Immature natural killer cell (primary cell): ENCODE measurements at places on chromosomes 2 and 18.

DNA sequence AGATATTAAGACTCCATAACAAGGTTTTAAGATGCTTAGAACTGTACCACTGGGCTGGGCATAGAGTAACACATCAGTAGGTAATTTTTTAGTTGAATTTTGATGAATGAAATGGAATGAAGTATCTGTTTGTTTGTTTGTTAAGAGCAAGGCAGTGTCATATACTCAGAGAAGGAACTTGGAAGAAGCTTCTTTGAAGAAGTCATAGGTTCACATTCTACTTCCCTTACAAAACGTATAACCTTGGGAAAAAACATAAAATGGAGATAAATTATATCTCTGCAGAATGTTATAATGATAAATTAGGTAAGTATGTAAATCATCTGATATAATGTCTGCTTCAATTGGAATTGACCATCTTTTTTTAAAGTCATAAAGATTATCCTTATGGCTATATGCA lies 122.1 kb upstream of the SLC39A10 start:
- no peak for DNase-seq

GRCh38 chr2:169069341-169069740 lies at the start of gene DHRS9:
Gene DHRS9 (plus strand): TSS chr2:169069563. CDS start chr2:169081582, 12,019 bp downstream.
- DNase-seq, result no peak

DNA sequence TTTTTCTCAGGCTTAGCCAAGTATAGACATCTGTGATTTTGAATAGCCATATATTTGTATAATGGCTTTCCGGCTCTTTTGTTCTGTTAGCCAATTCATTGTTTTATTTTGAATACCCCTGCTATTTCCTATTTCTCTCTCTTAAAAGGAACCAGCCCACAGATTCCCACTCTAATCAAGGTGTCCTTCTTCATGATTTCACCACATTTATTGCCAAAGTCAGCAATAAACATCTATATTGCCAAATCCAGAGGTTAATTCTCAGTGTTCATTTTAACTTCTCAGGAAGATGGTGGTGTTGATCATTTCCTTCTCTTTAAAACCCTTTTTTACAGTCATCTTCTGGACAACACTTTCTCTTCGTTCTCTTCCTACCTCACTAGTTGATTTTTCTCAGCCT lies 13.1 kb upstream of the ITPRID2 start:
- no peak for DNase-seq

GRCh38 chr2:26503231-26503880 lies 25.4 kb upstream of the OTOF start:
- DNase-seq, result peak; percentile 35

GRCh38 chr18:49733321-49733720 lies 80.0 kb downstream of the ACAA2 start:
- no peak for DNase-seq

GRCh38 chr18:30988440-30988839 lies 54.1 kb downstream of the DSC3 start:
- DNase-seq, result no peak

DNA sequence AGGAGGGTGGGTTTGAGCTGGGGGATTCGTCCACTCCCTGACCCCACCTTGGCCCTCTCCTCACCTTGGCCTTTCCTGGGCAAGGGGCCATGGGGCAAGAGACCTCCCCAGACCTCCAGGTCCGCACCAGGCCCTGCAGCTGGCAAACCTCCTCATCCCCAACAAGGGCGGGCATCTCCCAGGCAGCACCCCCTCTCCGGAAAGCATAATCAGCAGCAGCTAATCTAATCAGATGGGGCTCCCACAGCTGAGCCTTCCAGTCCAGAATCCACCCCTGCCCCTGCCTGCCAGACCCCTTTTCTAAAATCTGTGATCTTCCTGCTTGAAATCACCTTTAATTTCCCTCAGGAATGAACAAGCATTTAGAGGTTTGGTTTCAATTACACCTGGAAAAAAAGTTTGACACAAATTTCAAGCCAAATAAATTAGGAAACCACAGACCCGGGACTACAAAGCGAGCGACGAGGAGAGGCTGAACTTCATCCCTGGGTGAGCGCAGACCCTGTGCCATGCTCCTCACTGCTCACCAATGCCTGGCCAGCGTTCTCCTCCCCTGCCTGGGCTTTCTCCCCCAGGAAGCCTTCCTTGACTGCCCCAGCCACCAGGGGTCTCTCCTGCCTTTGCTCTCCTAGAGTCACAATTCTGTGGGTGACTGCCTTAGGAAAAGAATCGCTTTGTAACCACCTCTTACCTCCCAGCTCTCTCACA lies 143.0 kb upstream of the MYCN start:
- no peak for DNase-seq

- no peak for DNase-seq
These were observed 20.1 kb downstream of the PLEKHB2 start for GRCh38 chr2:131125195-131125757.

- DNase-seq, result no peak
These were observed 54.0 kb downstream of the NAT8 start for GRCh38 chr2:73588177-73588576.

GRCh38 chr18:9861157-9861556 lies 24.6 kb upstream of the TXNDC2 start:
- DNase-seq, result no peak

GRCh38 chr18:7681298-7681697 lies 114.2 kb downstream of the PTPRM start:
- no peak for DNase-seq

DNA sequence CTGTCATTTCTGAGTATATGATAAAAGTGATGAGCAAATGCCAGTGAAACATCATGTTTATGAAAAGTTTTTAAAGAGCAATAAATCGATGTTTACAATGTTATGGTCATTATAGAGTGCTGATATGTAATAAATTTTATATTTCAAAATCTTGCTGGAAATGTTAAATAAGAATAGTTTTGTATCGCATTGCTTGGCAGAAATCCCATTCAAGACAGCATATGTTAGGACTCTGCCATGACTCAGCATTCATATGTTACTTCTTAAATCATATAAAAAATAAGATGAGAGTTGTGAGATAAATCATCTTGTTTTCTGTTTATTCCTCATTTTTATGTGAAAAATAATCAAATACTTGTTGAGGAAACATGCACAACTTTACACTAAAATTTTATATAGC lies 949.9 kb upstream of the NRXN1 start:
- no peak for DNase-seq

- no peak for DNase-seq
These were observed 4.0 kb downstream of the DYSF start for GRCh38 chr2:71457123-71457915.

GRCh38 chr2:36971990-36972389 lies 5.7 kb upstream of the STRN start:
- no peak for DNase-seq

GRCh38 chr18:26708806-26709716 lies 156.4 kb downstream of the AQP4 start:
- no peak for DNase-seq

GRCh38 chr2:190948671-190949070 lies 65.3 kb downstream of the STAT1 start:
- DNase-seq, result no peak

DNA sequence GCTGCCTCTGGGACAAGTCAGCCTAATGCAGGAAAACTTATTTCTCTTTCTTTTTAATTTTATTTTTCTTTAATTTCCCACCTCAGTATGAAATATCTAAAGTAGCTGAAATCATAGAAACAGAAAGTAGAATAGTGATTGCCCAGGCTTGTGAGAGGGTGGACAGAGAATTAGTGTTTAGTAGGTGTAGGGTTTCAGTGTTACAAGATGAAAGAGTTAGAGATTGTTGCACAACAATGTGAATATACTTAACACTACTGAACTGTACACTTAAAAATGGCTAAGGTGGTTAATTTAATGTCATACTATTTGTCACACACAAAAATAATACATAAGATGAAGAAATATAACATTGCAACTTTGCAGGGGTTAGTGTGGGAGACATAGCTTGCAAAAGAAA lies 80.8 kb downstream of the NAT8 start:
- no peak for DNase-seq

- DNase-seq, result no peak
These were observed 88.6 kb downstream of the SMAD7 start for GRCh38 chr18:48862132-48862531.

- DNase-seq, result no peak
These were observed 107.9 kb downstream of the POLE4 start for GRCh38 chr2:75066121-75066902.

- DNase-seq, result no peak
These were observed 20.3 kb upstream of the PDE1A start for GRCh38 chr2:182447163-182447562.

- DNase-seq, result no peak
These were observed 1303.8 kb upstream of the NRXN1 start for GRCh38 chr2:52335727-52336126.

DNA sequence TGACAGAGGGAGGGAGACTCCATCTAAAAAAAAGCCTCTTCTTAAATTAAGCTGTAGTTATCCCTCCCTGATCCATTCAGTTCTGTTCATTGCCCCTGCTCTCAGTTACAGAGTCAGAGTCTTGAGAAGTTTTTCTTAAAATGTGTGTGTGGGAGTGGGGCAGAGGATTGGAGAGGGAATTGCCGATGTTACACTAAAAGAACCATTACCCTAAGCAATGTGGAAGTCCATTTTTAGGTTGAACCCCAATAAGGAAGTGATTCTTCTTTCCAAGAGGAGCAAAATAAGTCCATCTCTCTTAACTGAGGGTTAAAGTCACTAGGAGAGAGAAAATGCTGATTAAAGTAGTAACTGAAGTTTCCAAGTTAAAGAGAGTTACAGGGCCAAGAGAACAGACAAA lies 21.2 kb upstream of the THOC1 start:
- no peak for DNase-seq

DNA sequence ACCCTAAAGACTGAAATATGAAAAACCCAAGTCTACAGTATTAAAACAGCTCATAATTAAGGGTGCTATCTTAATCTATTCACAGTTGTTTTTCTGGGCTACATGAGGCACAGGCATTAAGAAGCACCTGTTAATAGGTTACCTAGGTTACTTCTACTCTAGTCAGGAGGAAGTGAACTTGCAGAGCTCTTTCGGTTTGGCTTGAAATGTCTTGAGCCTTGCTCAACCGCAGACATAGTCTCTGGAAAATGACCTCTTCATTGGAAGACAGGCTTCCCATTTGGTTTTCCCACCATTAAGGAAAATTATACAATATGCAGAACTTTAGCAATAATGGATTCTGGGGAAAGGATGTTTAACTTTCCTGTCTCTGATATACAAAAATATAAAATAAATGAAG lies 142.3 kb upstream of the KCNJ3 start:
- no peak for DNase-seq

DNA sequence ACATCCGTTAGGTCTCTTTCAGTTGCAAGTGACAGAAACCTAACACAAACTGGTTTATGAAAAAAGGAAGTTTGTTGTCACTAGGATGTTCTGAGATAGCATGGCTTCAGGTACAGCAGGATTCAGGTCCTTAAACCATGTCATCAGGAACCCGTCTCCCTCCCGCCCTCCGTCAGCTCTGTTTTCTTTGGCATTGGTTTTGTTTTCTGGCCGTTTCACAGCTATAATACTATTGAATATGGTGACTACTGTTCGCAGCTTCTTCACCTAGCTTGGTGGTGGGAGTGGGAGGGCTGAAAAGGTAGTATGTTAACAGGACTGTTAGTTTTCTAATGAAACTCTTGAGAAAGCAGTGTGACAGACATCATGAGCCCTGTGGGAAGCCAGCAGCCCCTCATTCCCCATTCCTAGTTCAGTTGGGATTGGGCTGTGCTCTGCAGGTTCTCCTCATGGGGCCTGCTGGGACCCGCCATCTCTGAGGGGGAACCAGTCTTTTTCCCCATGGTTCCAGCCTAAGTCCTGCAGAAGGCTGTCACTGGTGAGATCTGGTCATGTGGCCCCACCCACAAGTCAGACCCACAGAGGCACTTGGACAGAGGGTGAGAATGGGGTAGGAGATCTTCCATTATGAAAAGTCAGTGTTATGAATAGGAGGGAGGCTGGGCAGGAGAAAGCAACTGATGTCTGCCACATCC lies 12.1 kb downstream of the PTMA start:
- no peak for DNase-seq

DNA sequence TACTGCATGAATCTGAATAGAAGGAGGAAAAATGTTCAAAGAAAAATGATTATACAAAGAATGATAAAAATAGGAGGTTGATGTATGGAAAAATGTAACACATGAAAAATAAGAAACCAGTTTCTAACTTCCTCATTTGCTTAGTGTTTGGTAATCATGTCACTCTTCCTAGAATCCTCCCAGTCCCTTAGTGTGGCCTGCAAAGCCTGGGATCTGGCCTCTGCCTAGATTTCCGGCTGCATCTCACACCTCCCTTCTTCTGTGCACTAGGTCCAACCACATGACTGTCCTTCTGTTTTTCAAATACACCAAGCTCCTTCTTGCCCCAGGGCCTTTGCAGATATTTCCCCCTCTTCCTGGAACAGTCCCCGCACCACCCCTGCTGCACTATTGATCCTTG lies 76.8 kb upstream of the RBMS1 start:
- DNase-seq, result no peak

DNA sequence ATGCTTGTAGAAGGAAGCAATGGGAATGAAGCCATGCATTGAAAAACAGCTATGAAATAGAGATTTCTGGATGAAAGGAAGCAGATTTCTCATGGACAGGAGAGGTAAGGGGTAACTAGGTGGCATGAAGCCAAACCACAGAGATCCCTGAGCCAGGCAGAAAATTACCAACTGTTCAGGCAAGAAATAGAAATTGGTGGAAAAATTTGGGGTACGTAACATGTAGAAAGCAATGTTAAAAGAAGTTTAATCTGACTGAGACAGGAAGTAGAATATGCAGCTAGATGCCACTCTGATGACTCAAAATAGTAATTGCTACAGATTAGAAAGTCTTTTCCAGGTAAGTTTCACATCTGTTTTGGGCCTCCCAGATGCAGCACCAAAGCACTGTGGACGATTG lies 928.5 kb upstream of the CELF4 start:
- DNase-seq, result no peak

DNA sequence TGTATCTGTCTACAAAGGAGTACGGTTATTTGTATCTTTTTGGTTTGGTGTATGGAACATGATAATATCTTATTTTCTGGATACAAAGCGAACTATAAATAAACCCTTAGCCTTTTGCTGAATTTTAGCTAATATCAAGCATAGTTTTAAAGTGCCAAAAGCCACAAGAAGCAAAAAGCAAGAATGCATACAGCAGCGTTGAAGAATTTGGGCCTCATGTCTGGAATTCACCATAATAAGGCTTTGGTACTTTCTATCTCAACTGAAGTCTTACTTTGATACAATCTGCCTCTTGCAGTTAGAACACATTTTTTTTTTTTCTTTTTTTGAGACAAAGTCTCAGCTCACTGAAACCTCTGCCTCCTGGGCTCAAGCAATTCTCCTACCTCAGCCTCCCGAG lies 151.5 kb downstream of the ERBB4 start:
- DNase-seq, result no peak

- DNase-seq, result no peak
These were observed 134.0 kb upstream of the LYPD1 start for GRCh38 chr2:132804051-132804450.

DNA sequence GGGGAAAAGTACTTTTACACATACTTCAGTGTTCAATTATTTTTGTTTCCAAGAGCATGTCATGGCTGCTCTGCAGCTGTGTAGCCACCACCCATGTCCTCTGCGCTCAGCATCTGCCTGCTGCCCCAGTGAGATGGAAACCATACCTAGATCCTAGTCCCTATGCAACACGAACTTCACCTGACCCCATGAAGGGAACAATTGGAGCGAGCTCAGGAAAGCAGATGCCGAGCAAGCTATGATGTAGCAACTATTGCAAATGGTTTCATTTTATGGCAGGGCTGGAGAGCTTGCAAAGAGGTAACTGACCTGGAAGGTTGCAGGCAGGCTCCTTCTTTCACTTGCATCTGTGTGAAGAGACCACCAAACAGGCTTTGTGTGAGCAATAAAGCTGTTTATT lies 1.3 kb upstream of the CCDC141 start:
- DNase-seq, result no peak
